ENCODE measurements at places on chromosomes 11 and 22.

DNA sequence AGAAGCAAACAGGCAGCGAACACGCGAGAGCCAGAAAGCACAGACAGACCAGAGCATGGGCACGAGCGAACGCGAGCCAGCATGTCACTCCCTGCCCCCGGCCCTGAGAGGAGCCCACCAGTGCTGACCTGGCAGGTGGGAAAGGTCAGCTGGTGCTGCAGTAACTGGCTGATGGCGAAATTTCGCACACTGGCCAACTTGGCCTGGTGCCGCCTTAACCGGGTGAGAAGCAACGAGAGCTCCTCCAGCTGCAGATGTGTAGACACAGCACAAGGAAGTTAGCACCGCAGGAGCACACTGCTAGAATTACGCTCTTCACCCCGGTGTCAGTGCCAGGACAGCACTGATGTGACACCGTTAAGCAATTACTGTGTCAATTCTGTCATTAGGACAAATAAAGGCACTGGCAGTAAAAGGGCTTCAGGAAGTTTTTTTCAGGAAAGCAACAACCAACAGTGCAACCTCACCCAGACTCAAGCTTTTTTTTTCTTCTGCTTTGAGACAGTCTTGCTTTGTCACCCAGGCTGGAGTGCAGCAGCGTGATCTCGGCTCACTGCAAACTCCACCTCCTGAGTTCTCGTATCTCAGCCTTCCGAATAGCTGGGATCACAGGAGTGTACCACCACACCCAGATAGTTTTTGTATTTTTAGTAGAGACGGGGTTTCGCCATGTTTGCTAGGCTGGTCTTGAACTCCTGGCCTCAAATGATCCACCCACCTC lies 76.8 kb downstream of the C11orf58 start:
- peaks cover 2% of the 10 kb centered on the region for H3K27me3 ChIP-seq
- H3K27ac ChIP-seq, result no peak overlapping the region
- no peaks in the 10 kb centered on the region for H3K36me3 ChIP-seq
- H3K4me1 ChIP-seq, result peaks cover 3% of the 10 kb centered on the region
- H3K4me3 ChIP-seq, result no peak overlapping the region

DNA sequence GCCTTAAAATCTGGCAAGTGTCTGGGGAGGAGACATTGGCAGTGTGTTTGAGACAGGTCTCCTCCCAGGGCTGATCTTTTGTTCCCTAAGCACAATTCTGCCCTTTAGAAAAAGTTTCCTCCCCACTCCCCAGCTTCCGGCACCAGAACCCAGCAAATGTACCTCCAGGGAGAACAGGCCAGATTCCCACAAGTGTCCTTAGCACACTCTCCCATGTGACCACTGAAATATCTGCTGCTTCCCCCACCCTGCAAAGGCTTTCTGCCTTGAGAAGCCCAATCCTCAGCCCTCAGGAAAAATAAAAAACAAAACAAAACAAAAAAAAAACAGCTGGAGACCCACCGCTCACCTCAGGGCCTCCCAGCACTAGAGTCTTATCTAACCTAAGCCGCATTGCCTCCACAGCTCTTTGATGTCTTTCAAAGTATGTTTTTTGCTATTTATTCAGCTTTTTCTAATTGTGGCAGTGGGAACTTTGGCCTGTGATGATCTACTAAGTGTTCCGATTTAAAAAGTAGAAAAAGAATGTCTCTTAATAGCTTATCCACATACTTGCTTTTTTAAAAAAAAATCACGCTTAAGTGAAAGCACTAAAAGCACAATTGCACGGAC lies 29.0 kb upstream of the FBLN1 start:
- H3K36me3 ChIP-seq, result no peaks in the 10 kb centered on the region
- no peak for DNase-seq
- no peaks in the 10 kb centered on the region for H3K4me1 ChIP-seq
- no peak overlapping the region for H3K4me3 ChIP-seq
- H3K27me3 ChIP-seq, result peaks cover 9% of the 10 kb centered on the region

GRCh38 chr22:30829901-30830550 lies 135.4 kb downstream of the OSBP2 start:
- no peaks in the 10 kb centered on the region for H3K4me1 ChIP-seq
- H3K36me3 ChIP-seq, result no peaks in the 10 kb centered on the region
- no peak for DNase-seq

DNA sequence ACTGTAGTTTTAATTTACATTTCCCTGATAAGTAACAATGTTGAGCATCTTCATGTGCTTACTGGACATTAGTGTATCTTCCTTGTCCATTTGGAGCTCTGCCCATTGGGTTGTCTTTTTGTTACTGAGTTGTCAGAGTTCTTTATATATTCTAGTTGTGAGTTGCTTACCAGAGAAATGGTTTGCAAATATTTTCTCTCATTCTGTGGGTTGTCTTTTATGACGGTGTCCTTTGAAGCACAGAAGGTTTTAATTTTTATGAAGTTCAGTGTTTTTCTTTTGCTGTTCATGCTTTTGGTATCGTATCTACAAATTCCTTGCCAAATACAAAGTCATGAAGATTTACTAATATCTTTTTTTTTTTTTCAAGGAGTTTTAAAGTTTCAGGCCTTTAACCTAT lies 42.4 kb downstream of the ZBTB44 start:
- peaks cover 12% of the 10 kb centered on the region for H3K4me1 ChIP-seq
- H3K27ac ChIP-seq, result no peak overlapping the region

DNA sequence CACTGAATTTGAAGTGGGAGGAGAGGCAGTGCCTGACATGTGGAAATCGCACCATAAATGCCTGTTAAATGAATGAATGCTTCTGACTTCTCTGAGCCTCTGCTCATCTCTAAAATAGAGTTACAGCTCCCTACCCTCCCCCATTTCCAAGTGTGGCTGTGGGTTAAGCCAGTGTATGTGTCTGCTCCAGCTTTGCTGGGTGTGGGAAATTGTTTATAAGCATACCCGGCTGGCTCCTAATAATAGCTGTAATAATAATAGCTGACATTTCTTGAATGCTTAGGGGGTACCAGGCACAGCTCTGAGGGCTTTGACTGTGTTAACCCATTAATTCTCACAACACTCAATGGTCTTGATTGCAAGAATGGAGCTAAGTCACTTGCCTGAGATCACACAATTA lies 7.0 kb upstream of the FCHSD2 start:
- H3K4me3 ChIP-seq, result no peak overlapping the region
- H3K36me3 ChIP-seq, result peaks cover 5% of the 10 kb centered on the region
- no peaks in the 10 kb centered on the region for H3K27me3 ChIP-seq
- peaks cover 71% of the 10 kb centered on the region for H3K4me1 ChIP-seq
- no peak for DNase-seq

GRCh38 chr22:35226958-35227647 lies 30.2 kb upstream of the HMGXB4 start:
- no peak for DNase-seq
- no peak overlapping the region for H3K27ac ChIP-seq
- peaks cover 1% of the 10 kb centered on the region for H3K36me3 ChIP-seq
- H3K27me3 ChIP-seq, result peaks cover 17% of the 10 kb centered on the region
- no peak overlapping the region for H3K4me3 ChIP-seq

DNA sequence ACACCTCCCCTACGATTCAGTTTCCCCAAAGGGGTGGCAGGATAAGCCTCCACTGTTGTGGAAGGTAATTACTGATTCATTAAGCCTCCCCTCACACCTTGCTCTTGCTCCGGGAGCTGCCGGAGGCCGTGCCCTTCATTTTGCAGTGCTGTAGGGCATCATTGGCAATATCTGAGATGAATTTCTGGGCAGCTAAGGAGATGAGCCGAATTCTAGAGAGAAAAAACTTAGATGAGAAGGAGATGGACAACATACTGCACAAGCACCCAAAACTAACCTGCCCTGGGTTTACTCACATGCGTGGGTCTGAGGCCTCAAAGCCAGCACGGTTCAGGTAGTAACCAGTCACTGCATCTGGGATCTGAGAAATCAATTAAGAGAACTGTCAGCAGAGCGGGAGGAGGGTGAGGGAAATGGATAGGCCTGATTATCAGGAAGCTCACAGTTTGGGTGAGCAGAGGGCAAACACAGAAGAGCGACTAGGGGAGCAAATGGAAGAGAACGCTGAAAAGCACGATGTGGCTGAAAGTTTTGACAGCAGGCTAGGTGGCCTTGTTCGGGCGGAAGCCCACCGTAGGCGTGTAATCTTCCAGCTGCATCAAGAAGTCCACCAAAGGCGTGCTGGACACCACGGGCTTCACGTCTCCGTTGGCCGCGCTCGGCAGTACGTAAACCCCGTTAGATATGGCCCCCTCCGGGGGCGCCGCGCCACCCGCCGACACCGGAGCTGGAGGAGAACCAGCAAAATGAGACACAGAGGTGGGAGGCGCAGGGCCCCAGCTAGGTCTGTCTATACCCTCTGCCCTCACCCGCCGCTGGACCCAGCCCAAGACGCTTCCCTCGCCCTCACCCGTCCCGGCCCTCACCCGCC lies 689 bp downstream of the TAF10 start:
- no peaks in the 10 kb centered on the region for H3K27me3 ChIP-seq
- no peak for DNase-seq
- H3K4me1 ChIP-seq, result peaks cover 27% of the 10 kb centered on the region
- peak overlapping the region; percentile 90 for H3K4me3 ChIP-seq
- H3K27ac ChIP-seq, result no peak overlapping the region

DNA sequence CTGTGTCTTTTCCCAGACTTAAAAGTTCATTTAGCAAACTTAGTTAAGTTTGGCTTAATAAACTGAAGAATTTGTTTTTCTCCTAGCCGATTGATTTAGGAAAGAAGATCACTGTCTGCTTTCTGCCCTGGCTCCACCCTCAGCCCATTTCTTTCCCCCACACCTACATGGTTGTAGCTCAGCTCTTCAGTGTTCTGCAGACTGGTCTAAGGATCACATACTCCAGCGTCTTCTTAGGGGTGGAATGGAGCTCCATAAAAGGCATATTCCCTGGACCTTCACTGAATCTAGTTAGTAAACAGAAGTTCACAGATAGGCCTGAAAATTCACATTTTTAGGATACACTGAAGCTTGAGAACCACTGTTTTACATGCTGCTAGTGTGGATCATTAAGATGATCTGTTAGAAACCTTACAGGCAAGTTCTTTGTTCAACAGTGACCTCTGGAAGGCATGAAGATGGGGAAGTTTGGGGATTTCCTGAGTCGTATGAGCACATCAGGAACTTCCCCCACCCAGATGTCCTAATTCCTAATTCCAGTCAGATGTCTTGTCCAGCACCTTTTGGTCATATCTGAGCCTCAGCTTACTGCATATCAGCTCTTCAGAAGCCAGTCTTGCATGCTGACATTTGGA lies 16.8 kb downstream of the PIWIL4 start:
- H3K4me3 ChIP-seq, result no peak overlapping the region
- DNase-seq, result no peak
- H3K36me3 ChIP-seq, result no peaks in the 10 kb centered on the region
- no peak overlapping the region for H3K27ac ChIP-seq

- H3K36me3 ChIP-seq, result no peaks in the 10 kb centered on the region
- peaks cover 4% of the 10 kb centered on the region for H3K27me3 ChIP-seq
- no peak overlapping the region for H3K27ac ChIP-seq
- H3K4me3 ChIP-seq, result no peak overlapping the region
- DNase-seq, result no peak
Observed at GRCh38 chr11:8740129-8740528, 57.5 kb downstream of the RPL27A start.

- H3K4me1 ChIP-seq, result no peaks in the 10 kb centered on the region
- no peak overlapping the region for H3K27ac ChIP-seq
- H3K4me3 ChIP-seq, result no peak overlapping the region
- H3K36me3 ChIP-seq, result no peaks in the 10 kb centered on the region
Observed at GRCh38 chr11:35907648-35908431, 36.0 kb upstream of the LDLRAD3 start.

GRCh38 chr11:117180661-117181585 lies 2.4 kb downstream of the SIDT2 start:
- peak; percentile 67 for DNase-seq
- peaks cover 10% of the 10 kb centered on the region for H3K36me3 ChIP-seq
- H3K27ac ChIP-seq, result peak overlapping the region; percentile 93
- H3K4me3 ChIP-seq, result peak overlapping the region; percentile 67
- no peaks in the 10 kb centered on the region for H3K27me3 ChIP-seq

GRCh38 chr11:126114486-126115126 lies 51.9 kb upstream of the CDON start:
- H3K4me3 ChIP-seq, result no peak overlapping the region
- H3K27me3 ChIP-seq, result peaks cover 3% of the 10 kb centered on the region
- H3K4me1 ChIP-seq, result no peaks in the 10 kb centered on the region

GRCh38 chr22:19996694-19997384 lies 19.8 kb downstream of the ARVCF start:
- DNase-seq, result no peak
- no peak overlapping the region for H3K4me3 ChIP-seq

- H3K36me3 ChIP-seq, result peaks cover 9% of the 10 kb centered on the region
- H3K4me1 ChIP-seq, result peaks cover 22% of the 10 kb centered on the region
- H3K27me3 ChIP-seq, result no peaks in the 10 kb centered on the region
- H3K4me3 ChIP-seq, result peak overlapping the region; percentile 77
Observed at GRCh38 chr22:20117633-20118299, 740 bp upstream of the TRMT2A start.

DNA sequence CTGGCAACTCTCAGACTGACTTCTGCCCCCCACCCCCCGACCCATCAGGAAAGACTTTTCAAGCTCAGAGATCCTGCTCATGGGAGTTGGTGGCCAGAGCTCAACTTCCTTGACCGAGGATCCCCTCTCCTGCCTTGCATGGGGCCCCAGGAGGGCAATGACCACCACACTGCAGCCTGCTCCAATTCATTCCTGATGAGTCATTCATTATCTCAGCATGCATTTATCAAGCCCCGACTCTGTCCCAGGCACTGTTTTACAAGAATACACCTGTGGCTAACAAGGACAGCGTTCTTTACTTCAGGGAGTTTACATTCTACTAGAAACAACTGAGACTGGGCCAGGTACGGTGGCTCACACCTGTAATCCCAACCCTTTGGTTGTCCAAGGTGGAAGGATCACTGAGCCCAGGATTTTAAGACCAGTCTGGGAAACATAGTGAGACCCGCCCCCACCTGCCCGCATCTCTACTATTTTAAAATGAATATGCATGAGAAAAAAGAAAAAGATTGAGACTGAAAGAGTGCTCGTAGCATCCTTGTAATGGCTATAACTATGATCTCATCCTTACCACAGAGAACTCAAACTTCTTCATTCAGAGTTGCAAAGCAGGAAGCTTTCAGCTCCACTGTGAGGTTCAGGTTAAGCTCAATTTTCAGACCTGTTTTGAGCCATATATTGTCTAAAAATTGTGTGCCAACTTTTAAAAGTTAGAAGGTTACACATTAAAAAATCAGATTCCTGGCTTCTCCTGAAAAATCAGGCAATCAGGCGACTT lies 60.4 kb downstream of the FEZ1 start:
- H3K4me1 ChIP-seq, result peaks cover 11% of the 10 kb centered on the region
- no peak overlapping the region for H3K27ac ChIP-seq
- H3K4me3 ChIP-seq, result no peak overlapping the region

DNA sequence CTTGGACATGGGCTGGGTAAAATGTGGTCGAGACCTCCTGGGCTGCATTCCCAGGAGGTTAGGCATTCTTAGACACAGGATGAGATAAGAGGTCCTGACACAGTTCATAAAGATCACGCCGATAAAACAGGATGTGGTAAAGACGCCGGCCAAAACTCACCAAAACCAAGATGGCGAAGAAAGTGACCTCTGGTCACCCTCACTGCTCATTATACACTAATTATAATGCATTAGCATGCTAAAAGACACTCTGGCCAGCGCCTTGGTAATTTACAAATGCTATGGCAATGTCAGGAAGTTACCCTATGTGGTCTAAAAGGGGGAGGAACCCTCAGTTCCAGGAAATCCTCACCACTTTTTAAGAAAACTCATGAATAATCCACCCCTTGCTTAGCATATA lies 983.3 kb downstream of the OPCML start:
- no peaks in the 10 kb centered on the region for H3K36me3 ChIP-seq
- H3K4me1 ChIP-seq, result no peaks in the 10 kb centered on the region
- H3K4me3 ChIP-seq, result no peak overlapping the region
